ENCODE measurements at places on chromosomes 2 and 18.

DNA sequence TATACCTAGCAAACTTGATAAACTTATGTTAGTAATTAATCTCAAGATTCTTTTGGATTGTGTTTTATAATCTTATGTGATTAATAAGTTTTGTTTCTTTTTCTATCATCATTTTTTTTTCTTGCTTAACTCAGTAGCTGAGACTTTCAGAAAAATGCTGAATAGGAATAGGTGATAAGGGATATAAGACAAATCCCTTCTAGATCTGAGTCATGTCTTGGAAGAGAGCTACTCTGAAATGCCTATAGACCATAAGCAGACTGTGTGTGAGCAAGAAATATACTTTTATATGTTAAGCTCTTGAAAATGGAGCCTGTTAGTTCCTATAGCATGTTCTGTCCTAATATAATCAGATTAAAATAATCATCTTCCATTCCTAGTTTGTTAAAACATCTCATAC is 29.6 kb downstream of the CYBRD1 start:
- no peak for DNase-seq

DNA sequence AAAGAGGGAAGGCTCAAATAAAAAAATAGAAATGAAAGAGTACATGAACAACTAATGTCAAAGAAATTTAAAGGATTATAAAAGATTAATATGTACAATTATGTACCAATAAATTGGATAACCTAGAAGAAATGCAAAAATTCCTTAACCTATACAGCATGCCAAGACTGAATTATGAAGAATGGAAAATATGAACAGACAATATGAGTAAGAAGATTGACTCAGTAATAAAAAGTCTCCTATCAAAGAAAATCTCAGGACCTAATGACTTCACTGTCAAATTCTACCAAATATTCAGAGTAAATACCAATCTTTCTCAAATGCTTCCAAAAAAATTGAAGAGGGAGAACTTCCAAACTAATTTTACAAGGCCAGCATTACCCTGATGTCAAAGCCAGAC is 120.2 kb upstream of the SPOPL start:
- no peak for DNase-seq

GRCh38 chr2:32825291-32825712 is 121.5 kb upstream of the LTBP1 start:
- peak; percentile 42 for DNase-seq

GRCh38 chr2:23596316-23596885 is 211.4 kb downstream of the KLHL29 start:
- no peak for DNase-seq

GRCh38 chr2:132374551-132374950 is 42.1 kb upstream of the GPR39 start:
- DNase-seq = peak; percentile 4

GRCh38 chr2:61432990-61433389 is 37.9 kb downstream of the USP34 start:
- no peak for DNase-seq

DNA sequence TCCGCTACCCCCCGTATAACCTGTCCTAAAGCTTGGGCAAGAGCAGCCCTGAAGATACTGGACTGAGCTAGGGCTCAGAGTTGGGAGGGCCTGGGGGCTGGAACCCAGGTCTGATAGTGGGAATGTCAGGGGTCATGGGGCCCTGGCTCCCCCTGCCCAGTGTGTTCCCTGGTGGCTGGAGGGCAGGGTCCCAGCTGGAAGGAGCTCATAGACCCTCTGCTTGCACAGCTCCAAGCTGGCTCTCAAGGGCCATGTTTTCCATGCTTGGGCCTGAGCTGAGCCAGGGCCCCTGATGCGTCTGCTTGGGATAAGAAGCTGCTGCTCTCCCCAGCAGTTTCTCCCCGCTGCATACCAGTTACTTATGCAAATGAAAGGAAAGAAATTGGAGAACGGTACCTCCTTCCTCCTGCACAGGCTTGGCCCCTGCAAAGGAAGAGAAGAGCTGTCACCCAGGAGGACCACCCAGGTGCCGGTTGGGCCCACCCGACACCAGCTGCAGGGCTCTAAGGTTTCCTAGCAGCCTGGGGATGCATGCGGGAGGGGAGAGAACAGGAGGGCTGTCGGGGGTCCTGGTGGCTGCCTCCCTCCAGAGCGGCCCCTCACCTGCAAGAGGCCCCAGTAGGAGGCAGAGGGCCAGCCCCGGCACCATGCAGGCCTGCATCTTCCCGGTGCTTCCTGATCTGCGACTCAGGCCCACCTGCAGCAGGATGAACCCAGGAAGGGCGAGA is 628 bp downstream of the OTOS start:
- no peak for DNase-seq

- DNase-seq = no peak
Measured at GRCh38 chr2:99858951-99859596, 283.3 kb downstream of the AFF3 start.

All from fibroblast of the conjunctiva (primary cell).